ENCODE measurements at places on chromosomes 3 and 15. TPM values are rescaled to one million over a fixed set of nuclear protein-coding genes. Genes with fewer than 3 reads are reported as not detected.

DNA sequence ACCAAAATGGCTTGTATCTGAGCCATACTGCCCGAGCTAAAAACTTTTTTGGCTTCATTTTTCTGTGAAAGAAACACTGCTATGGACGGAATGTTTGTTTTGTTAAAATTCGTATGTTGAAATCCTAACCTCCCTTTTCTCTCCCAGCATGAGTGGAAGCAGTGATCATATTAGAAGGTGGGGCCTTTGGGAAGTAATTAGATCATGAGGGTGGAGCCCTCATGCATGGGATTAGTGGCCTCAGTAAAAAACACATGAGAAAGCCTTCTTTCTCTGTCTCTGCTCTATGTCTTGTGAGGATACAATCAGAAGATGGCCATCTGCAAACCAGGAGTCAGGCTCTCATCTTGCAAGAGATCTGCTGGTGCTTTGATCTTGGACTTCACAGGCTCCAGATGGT, 7.4 kb upstream of the FNDC3B start:
- DNase-seq = no peak

GRCh38 chr3:161221806-161222600, 892 bp downstream of the NMD3 start:
- DNase-seq = peak; percentile 30

GRCh38 chr15:38411902-38412301, 42.0 kb upstream of the FAM98B start:
- no peak for DNase-seq

DNA sequence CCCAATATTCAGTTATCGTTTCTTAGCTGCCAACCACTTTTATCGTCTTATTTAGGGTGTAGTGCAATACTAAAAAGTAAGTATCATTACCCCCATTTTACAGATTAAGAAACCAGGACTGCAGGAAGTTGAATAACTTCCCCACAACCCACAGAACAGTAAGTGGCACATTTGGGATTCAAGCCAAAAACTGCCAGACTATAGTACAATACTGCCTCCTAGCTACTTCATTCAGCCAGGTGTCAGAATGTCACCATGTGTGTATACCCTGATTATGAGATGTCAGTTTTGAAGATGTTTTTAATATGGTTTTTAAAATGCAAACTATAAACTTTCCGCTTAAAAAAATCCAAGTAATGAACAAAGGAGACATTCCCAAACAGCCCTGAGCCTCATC, 74.2 kb upstream of the PROK2 start:
- no peak for DNase-seq

GOLGA8T gene
- total RNA-seq = 0.19 TPM

P2RY13 gene
- total RNA-seq = not detected

Measured in CD8-positive, alpha-beta T cell (primary cell).